ENCODE measurements at places on chromosomes 6 and 20. TPM values are rescaled to one million over a fixed set of nuclear protein-coding genes. Genes with fewer than 3 reads are reported as not detected.
A peak's percentile ranks its signal among the peaks of the same experiment; 100 is the strongest.

- DNase-seq, result no peak
Observed at GRCh38 chr6:150056916-150057315, 12.0 kb downstream of the ULBP3 start.

GRCh38 chr20:5197270-5197827 is 70.5 kb downstream of the CDS2 start:
- no peak for DNase-seq

DNA sequence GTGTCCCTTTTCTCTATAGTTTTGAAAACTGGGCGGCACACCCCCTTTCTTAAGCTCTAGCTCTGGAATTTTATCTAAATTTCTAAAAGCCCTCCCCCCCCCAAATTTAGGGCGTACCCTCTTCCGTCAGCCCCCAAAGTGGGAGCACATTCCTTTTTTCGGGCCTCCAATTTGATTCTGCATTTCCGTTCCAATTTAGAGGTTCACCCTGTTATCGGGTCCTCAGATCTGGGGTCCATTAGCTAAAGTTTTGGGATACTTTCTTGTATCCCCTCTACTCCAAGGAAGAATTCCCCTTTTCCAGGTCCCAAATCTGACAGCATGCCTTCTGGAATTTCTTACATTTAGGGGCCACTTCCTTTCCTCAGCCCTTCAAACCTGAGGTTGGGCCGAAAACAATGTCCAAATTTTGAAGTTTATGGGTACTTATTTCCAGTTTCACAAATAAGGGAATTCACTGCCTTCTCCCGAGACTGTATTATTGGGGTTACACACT is 796 bp downstream of the PHF20 start:
- DNase-seq, result no peak

- peak; percentile 62 for DNase-seq
Observed at GRCh38 chr6:166502453-166502852, 84.0 kb downstream of the RAMACL start.

Gene KCNB1
- total RNA-seq, result 3.7 TPM

DNA sequence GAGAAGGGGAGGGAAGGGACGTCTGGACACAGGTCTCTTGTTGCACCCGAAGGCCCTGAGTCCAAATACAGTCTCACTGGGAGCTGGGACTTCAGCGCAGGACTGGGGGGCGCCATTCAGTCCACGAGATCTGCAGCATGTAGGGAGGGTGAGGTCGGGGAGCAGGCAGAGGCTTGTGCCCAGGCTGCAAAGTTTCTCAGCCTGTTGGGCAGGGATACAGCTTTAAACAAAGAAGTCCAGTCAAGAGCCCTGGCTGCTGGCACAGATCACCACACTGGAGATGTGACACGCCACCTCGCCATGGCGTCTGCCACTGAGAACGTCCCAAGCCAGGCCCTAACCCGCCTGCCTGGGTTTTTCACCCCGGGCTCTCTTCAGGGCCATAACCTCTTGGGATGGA is 256.6 kb downstream of the DLL1 start:
- DNase-seq, result no peak

DNA sequence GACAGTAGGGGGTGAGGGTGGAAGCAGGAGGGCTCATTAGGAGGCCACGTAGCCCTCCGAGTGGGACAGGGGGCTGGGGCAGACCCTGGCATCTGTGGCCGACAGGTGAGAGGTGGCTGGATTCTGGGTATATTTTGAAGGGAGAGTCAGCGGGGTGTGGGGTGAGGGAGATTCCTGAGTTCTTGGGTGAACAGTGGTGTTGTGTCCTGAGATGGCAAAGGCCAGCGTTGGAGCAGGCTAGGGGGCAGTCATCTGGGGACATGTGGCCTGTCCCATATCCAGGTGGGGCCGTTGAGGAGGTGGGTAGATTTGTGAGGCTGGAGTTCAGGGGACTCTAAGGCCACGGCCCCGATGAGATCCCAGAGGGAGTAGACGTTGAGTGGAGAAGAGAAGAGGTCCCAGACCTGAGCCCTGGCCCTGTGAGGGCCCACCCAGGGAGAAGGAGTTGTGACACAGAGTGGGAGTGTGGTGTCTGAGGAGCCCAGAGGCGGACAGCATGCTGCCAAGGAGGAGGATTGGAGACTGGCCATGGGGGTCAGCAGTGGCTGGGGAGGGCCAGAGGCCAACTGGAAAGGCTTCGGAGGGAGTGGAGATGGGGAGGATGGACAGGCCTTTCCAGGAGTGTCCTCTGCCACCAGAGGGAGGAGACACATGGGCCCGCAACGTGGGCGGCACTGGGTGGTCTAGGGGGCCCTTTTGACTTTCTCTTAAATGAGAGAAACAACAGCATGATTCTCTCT is 19.6 kb downstream of the PACSIN1 start:
- no peak for DNase-seq

GRCh38 chr6:142306736-142307135 is 4.9 kb downstream of the ADGRG6 start:
- no peak for DNase-seq

- no peak for DNase-seq
Observed at GRCh38 chr20:846894-847278, 13.4 kb downstream of the FAM110A start.

- peak; percentile 34 for DNase-seq
Observed at GRCh38 chr6:37354526-37355384, 972 bp downstream of the RNF8 start.

DNA sequence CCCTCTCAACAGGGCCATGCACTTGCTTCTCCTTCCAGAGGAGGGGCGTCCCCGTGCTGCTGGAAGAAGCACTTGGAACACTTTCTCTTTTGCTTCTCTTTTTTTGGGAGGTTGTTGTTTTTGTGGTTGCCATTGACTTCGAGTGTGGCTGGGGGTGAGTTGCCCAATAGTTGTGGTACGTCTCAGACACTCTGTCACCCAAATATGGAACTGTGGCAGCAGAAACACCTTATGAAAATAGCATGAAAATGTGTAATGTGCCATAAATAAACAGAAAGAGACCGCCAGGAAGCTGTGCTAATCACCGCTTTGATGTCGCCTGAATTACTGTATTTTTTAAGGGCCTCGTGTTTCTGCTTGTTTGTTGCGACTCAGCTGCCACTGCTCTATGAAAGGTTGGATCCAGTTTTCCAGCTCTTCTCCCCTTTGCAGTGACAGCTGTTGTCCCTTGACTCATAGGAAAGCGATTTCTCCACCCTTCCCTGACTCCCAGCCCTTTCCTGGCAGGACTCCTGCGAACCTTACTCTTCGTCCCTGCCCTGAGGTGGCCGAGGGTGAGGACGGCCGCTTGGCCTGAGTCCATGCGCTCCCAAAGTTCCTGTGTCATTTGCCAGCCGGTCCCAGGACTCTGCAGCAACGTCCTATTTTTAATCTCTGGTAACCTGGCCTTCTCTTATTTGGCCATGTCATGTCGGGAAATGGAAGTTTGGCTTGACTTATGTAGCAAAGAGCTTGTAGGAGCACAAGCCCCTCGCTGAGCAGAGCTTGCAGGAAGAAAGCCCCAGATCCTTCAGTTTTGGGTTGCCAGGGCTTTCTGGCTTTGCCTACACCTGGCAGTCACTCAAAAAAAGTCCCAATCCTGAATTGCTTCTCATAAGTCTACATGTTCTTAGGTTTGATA is 694.6 kb downstream of the QKI start:
- DNase-seq, result peak; percentile 49

GRCh38 chr6:136077834-136078576 is 172.1 kb downstream of the MTFR2 start:
- DNase-seq, result no peak

DNA sequence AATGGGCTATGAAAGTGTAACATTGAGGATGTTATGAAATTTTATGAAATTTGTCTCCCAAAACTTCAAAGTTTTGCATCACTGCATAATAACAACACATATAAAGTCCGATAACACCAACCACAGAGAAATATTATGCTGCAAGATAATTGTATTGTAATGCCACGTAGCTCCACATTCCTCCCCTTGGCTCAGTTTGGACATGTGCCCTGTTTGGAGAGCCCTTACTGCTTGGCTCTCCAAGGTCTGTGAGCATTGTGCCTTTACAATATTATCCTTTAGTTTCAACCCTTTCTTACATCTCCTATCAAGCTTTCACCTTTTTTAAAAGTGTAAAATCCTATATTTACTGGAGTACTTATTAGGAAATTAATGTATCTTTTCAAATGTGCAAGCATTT is 10.8 kb downstream of the HBS1L start:
- no peak for DNase-seq

Gene PRR18
- total RNA-seq, result not detected

DNA sequence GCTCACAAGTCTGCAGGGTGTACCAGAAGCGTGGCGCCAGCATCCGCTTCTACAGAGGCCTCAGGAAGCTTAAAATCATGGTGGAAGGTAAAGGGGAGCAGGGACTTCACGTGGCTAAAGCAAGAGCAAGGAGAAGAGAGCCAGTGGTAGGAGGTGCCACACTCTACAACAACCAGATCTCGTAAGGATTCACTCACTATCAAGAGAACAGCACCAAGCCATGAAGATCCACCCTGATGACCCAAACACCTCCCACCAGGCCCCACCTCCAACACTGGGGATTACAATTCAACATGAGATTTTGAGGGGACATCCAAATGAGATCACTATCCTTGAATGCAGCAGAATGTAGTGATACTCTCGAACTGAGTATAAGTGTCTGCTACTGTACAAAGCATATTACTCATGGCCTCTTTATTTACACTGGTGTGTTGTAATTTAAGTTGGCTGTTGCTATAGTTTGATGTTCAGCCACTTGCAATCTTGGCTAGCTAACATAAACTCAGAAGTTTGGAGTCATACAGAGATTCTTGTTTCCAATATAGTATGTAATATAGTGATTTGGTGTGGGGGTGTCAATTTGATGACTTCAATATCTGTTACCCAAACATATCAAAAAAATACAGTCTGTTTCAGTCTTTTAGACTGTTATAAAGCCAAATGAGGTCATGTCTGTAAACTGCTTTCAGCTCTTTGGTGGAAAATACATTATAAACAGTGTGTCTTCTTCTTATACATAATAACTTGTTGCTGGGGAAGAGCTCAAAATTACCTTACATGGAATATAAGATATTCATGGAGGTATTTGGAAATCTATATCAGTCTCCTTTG is 39.4 kb upstream of the MYLIP start:
- no peak for DNase-seq

- no peak for DNase-seq
Observed at GRCh38 chr20:57986666-57987065, 241.8 kb downstream of the ANKRD60 start.

Gene EEF1A2
- total RNA-seq, result 1.1 TPM

DNA sequence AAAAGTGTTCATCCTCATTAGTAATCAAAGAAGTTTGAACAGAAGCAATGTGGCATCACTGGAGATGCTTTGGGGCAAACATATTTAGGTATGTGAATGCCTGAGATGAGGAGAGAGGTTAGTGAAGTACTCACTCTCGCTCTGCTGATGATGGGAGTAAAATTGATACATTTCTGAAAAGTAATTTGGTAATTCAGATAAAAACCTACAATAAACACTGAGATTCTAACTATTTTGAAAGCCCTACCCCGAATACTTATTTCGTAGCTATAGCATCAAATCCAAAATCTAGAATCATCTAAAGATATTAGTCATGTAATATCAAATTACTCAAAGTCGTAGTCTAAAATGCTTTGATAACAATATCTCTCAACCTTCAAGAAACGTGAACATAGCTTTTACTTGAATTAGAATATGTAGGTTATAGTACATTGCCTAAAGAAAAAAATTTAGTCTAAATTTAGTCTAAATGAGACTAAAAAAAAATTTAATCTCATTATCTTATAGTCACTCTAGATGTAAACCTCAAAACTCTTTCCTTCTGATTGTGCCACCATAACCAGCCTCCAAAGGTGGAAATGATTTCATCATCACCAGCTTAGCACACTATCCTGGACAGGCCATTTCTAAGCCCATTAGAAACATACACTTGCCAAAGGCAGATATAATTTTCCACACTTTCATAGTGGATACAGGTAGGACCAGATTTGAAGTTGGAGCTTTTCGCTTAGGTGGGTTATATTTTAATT is 232.5 kb upstream of the TAB2 start:
- no peak for DNase-seq

DNA sequence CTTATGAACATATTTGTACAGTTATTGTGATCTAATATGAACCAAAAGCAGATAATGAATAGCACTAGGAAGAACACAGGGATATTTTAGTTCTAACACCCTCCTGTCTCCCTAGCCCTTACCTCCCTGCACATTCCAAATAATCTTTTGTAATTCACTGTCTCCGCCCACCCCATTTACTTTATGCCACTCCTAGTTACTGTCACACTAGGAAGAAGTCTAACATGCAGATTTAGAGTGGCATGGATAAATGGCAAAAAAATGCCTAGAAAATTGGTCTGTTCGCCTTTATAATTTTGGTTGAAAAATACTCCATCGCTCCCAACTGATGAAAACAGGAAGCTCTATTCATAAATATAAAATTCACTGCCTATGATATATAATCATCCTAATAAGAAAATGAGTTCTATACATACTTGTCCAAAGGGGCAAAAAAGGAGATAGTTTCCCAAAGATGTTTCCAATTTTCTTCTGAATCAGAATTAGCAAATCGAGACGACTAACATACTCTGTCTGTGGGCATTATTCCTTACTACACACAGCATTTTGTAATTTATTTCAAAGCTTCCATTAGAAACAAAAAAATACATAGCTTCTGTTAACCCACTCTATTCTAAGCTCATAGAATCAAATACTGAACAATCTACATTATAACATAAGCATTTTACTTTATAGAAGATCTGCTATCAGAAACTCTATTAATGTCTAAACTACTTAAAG is 1.3 kb upstream of the RUNX2 start:
- no peak for DNase-seq

- no peak for DNase-seq
Observed at GRCh38 chr6:89184344-89184743, 32.8 kb downstream of the GABRR1 start.

Gene PSORS1C2
- total RNA-seq, result not detected

Gene CCN5
- 29.7 TPM for total RNA-seq

Gene GJA10
- total RNA-seq, result not detected

GRCh38 chr6:6804843-6805615 is 216.5 kb downstream of the LY86 start:
- DNase-seq, result no peak

DNA sequence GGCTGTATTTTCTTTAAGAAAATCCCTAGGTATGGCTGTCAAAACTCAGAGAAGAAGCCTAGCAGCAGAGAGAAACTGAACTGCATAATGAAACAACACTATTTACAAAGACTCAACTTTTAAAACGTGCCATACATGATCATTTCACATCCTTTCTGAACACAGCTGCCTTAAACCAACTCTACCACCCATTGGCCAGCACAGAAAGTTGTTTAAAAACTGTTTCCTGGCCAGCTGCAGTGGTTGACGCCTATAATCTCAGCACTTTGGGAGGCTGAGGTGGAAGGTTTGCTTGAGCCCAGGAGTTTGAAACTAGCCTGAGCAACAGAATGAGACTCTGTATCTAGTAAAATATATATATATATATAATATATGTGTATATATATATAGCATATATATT is 336.4 kb upstream of the SOX4 start:
- no peak for DNase-seq

Data from uterus (tissue), 4 donors.